Thyroid gland (tissue), 4 donors: ENCODE measurements at places on chromosomes 6 and 20.

DNA sequence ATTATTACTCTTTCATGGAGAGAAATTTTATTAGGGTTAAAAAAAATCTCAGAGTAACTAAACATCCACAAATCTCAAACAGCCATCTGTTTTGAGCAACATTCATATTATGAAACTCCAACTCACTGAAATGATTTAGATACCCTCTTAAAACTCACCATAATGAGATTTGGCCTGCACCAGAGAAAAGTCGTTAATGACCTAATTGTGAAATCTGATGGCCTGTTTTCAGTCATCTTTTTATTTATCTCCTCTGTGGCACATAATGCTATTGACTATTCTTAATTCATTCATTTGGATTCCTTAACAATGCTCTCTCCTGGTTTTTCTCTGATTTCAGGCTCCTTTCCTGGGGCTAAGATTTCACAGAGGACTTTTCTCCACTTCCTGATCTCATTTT is 192.7 kb downstream of the RNF144B start:
- no peak for DNase-seq

DNA sequence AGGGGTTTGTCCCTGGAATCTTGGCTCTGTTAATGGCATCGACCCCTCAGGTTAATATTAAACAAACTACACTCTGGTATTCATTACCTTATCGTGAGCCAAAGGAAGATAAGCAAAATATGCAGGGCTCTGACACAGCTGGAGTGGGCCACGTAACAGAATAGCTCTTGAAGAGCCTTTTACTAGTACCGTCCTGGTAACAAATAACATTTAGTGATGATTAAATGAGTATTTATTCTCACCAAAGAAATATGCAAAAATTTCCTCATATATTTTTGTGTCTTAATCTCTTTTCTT is 20.1 kb upstream of the UTRN start:
- no peak for DNase-seq

DNA sequence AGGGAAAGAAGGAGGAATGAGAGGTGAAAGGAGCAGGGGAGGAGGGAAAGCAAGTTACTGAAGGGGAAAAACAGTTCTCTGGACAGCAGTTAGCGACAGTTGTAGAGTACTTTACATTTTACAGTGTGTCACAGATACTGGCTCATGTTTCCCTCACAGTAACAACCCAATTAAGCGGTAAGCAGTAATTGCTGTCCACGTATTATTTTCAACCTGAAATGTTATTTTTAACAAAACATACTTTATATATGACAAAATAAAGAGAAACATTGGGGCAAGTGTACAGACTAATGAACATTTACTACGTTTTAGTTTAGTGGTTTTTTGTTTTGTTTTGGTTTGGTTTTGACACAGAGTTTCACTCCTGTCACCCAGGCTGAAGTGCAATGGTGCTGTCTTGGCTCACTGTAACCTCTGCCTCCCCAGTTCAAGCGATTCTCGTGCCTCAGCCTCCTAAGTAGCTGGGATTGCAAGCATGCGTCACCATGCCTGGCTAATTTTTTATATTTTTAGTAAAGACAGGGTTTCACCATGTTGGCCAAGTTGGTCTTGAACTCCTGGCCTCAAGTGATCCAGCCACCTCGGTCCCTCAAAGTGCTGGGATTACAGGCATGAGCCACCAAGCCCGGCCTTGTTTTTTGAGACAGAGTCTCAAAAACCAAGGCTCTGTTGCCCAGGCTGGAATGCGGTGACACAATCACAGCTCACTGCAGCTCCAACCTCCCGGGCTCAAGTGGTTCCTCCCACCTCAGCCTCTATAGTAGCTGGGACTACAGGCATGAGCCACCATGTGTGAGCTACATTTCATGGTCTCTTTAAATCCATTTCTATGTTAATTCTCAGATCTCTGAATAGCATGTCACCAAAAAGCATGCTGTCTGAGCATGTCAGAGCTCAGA is 22.6 kb upstream of the BTN3A2 start:
- no peak for DNase-seq

DNA sequence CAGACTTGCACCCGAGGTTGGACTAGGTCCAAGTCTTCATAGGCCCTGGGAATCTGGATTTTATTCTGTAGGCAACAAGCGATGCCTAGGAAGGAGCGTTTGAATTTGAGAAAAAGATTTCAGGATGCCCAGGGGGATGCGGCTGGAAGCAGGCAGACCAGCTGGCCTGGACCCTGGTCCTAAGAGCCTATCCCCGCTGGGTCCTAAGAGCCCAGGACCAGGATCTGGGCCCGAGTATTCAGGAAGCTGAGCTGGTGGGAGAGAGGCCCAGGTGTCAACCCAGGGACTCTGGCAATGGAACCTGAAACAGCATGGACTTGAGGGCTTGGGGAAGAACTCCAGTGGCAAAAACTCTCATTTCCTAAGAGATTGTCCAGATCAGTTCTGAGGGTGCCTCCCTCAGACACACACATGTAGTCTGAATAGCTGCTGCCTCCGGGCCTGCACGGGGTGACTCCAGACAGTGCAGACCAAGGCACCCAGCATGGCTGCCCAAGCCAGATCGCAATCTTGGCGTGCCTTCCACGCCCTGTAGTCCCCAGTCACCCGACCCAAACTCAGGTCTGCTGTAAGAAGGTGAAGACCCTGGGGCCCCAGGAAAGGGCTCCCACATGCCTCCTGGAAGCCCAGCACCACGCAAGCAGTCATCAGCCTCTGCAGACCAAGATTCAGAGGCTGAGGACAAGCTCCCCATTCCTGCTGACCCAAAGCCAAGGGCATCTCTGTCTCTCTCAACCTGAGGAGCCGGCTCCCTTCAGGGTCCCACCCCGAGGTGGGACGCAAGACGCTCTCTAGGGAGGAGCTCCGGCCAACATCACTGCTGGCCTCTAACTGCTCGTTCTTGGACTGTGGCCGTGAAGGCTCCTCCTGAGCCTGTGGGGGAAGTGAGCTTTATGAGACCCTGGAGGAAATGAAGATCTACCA is 34.4 kb downstream of the RRBP1 start:
- DNase-seq, result no peak

DNA sequence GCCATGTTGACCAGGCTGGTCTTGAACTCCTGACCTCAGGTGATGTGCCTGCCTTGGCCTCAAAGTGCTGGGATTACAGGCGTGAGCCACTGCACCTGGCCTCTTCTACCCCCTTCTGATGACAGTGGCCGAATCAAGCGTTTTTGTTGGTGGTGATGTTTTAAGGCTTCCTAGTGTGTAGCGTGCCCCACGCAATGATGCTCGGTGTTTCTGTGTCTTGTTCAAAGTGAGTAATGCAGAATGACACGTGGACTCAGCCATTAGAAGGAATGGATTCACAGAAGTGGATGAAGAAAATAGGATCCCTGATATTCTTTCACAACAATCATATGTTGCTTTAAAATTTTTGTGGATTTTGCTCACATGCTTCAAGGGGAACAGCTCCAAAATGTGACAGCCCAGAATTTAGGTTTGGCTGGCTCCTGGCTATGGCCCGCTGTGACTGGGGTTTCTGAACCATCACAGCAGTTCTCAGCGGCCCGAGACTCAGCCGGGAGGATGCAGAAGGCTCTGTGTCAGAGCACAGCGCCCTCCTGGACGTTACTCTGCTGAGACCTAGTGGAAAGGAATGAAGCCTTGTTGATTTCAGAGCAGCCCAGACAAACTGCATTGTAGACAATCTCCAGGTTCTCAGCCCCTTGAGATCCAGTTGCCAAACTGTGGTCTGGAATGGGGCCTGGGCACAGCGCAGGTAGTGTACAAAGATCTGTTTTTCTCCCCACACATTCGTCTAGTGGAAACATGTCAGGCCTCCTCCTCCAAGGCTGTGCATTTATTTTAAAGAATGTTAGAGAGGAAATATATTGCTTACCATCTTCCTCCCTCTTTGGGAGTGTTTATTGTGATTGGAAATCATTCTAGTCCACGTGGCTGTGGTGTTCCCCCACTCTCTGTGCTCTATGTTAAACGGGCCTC is 57.6 kb upstream of the TIAM2 start:
- DNase-seq, result peak; percentile 74

DNA sequence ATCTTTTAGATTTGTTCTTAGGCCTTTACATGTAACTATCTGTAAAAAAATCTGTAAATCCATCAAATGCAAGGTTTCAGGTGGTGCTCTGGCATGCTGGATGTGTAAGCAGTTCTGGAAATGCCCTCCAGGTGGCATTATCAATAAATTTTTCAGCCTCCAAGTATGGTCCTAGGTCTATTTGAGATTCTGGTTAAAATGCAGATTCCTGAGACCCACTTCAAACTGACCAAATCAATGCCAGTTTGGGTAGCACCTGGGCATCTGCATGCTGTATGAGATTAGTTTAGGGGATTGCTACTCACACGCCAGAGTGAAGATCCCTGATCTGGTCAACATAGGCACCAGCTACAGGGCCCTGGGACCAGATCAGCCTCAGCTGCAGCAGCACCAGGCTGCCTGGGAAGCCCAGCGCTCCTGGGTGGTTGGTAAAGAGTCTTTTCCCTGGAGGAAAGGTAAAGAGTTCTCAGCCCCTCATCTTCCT is 507.3 kb upstream of the CITED2 start:
- DNase-seq, result peak; percentile 35

- DNase-seq, result peak; percentile 91
Observed at GRCh38 chr20:47319517-47320252, 36.8 kb downstream of the ZMYND8 start.

GRCh38 chr6:139173822-139174221 is 38.9 kb downstream of the HECA start:
- no peak for DNase-seq

GRCh38 chr6:20686142-20686541 is 151.9 kb downstream of the CDKAL1 start:
- DNase-seq, result no peak

GRCh38 chr20:46963758-46964617 is 69.3 kb downstream of the EYA2 start:
- DNase-seq, result peak; percentile 94

- DNase-seq, result no peak
Observed at GRCh38 chr6:15516378-15516777, 146.4 kb downstream of the DTNBP1 start.
